Left lobe of liver (tissue), 2 donors: ENCODE measurements at places on chromosomes 5 and 9. TPM values are rescaled to one million over a fixed set of nuclear protein-coding genes. Genes with fewer than 3 reads are reported as not detected.

FOXD4L6 gene
- not detected for total RNA-seq

TMC1 gene
- total RNA-seq = 0.18 TPM

SLC25A2 gene
- total RNA-seq = 0.25 TPM

IL7R gene
- 2.4 TPM for total RNA-seq

PRRX2 gene
- total RNA-seq = not detected

FOXI1 gene
- total RNA-seq = not detected

BARHL1 gene
- not detected for total RNA-seq

CEP72 gene
- total RNA-seq = 4.7 TPM
